Mammary epithelial cell (primary cell): ENCODE measurements at places on chromosomes 4 and X. TPM values are rescaled to one million over a fixed set of nuclear protein-coding genes. Genes with fewer than 3 reads are reported as not detected.

DNA sequence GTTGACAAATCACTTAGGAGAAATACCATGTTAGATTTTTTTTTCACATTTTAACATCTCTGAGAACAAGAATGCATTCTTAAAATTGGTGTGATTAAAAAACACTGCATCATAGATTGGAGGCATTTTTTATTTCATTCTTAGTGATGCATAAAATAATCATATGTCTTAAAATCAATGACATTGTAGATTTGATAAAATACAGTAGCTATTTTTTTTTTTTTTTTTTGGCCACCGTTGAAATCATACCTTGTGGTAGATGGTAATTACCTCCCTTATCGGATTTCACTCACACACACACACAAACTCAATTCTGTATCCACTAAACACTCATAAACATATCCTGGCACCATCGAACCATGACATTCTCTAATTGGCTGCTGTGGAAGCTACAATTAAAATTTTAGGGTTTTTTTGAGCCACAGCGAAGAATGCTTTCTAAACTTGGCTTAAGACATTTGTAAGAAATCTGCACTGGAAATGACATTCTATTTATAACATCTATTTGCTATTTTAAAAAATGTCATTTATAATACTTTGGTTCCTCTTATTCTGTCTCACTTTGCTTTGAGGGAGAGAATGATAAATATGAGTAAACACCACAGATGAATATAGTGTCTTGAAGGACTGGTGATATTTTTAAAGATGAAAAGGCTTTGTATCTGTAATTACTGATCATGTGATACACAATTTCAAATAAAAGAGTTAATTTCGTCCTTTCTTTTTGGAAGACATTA lies 60.1 kb downstream of the CCSER1 start:
- no peak for DNase-seq

GRCh38 chrX:69029771-69030170 lies 135.5 kb downstream of the PJA1 start:
- DNase-seq = no peak

GRCh38 chr4:154491341-154492271 lies at the start of gene DCHS2:
Gene DCHS2, minus strand, starts transcription at chr4:154491799. Its CDS starts 444 bp downstream, at chr4:154491355.
- DNase-seq = peak; percentile 48

- peak; percentile 93 for DNase-seq
Measured at GRCh38 chrX:13487731-13488505, 81.5 kb upstream of the EGFL6 start.

- DNase-seq = peak; percentile 83
Measured at GRCh38 chr4:17688011-17688441, 73.6 kb downstream of the MED28 start.

GRCh38 chr4:32172761-32173160 lies 1452.6 kb downstream of the PCDH7 start:
- peak; percentile 81 for DNase-seq

- DNase-seq = peak; percentile 97
Measured at GRCh38 chr4:183729430-183730328, 70.6 kb downstream of the TRAPPC11 start.

GRCh38 chrX:71650333-71650969 lies 16.9 kb upstream of the LOC101059915 start:
- DNase-seq = no peak

DNA sequence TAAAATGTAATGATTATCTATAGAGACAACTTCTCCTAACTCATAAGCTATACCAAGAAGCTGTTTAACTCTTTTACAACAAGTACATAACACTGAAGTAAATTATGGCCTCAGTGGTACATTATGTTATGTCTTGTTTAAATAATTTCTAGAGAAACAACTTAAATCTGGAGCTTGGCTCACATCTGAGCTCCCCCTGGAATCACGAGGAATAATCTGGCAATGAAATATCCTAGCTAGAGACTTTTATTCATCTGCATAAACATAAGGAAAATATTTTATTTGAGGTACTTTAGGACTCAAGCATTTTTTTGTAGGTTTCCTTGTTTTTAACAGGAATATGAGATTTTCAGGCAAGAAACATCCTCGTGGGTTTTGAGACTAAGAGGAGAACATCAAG lies 354.7 kb upstream of the SLC7A11 start:
- DNase-seq = no peak

DNA sequence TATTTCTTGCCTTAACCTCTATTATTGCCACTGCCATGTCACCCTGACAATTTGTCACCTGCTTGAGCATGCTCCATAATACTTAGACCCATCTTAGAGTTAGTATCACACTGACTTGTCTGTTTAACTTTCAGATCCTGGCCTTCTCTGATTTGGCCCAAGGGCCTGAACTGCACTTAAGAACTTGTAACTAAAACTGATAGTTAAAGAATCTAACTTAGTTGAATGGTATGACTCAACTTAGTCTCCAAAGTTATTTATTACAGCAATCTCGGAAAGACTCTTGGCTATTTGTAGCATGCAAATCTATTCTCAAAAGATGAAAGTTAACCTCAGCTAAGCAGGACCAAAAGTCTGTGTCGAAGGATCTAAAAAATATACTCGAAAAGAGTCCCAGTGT lies 72.3 kb downstream of the IGSF1 start:
- no peak for DNase-seq

- DNase-seq = peak; percentile 30
Measured at GRCh38 chrX:104254442-104255115, at the start of gene ESX1. Gene ESX1, minus strand, starts transcription at chrX:104254933. Its CDS starts 84 bp downstream, at chrX:104254849.

- peak; percentile 21 for DNase-seq
Measured at GRCh38 chrX:154308108-154308946, 12.7 kb downstream of the TKTL1 start.

- DNase-seq = no peak
Measured at GRCh38 chr4:40124690-40125089, 68.0 kb downstream of the N4BP2 start.

DNA sequence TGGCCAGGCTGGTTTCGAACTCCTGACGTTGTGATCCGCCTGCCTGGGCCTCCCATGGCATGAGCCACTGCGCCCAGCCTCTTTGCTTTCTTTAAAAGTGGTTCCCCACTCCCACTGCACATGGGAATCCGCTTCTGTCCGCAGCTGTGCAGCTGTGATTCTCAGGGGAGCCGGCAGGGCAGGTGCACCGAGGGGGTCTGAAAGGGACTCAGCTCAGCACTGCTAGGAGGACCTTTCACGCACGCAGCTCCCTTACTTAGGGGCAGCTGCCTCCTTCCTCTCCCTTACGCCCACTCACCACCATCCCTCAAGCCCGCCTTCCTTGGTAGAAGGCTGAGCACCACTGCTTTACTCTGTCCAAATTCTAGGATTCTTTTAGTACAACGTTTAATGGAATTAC lies 40.4 kb upstream of the CYP4V2 start:
- DNase-seq = no peak

- DNase-seq = peak; percentile 33
Measured at GRCh38 chr4:15031993-15032675, 29.9 kb downstream of the CPEB2 start.

- no peak for DNase-seq
Measured at GRCh38 chr4:109708990-109709389, 5.7 kb upstream of the CASP6 start.

DNA sequence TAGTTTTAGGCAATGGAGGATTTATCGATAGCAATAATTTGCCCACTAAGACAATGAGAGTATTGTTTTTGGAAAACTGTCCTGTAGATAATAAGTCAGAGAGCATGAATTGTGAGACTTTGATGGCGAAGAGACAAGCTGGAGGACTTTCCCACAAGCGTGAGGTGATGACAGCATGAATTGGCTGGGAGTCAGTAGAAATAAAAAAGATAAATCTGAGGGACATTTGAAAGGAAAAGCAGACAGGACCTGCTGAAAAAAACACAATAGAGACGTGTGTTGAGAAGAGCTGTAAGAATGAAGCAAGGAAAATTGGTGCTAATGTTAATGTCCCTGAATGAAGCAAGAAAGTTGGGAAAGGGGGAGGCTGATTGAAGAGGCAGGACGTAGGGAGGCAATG lies 233.5 kb downstream of the DCTD start:
- no peak for DNase-seq

GRCh38 chrX:154827194-154828015 lies 7.1 kb downstream of the SMIM9 start:
- DNase-seq = no peak

Gene RAB41
- not detected for total RNA-seq

Gene GC
- total RNA-seq = not detected in 2 replicates

Gene NKX1-1
- total RNA-seq = not detected in 2 replicates

Gene SPANXN4
- total RNA-seq = not detected

Gene MTMR1
- total RNA-seq = 22.3 and 26.3 TPM in 2 replicates

Gene RNF150
- total RNA-seq = 0.08 TPM in 1 of 2 replicates, not detected in the other
